ENCODE measurements at places on chromosomes 2 and 18. TPM values are rescaled to one million over a fixed set of nuclear protein-coding genes. Genes with fewer than 3 reads are reported as not detected.
A peak's percentile ranks its signal among the peaks of the same experiment; 100 is the strongest.

Gene THAP4
- polyA plus RNA-seq = 37.9 TPM

- DNase-seq = peak; percentile 80
These were observed 45.9 kb downstream of the HS1BP3 start for GRCh38 chr2:20604951-20605381.

Gene STARD6
- not detected for polyA plus RNA-seq

Gene GNAL
- polyA plus RNA-seq = 1.5 TPM

GRCh38 chr2:215422676-215423075 lies 13.2 kb downstream of the FN1 start:
- DNase-seq = no peak

Gene PDE11A
- 0.78 TPM for polyA plus RNA-seq

Gene ERFE
- polyA plus RNA-seq = 4.3 TPM

Gene GPR39
- polyA plus RNA-seq = 0.14 TPM

Gene KLHL41
- 4,224 TPM for polyA plus RNA-seq

DNA sequence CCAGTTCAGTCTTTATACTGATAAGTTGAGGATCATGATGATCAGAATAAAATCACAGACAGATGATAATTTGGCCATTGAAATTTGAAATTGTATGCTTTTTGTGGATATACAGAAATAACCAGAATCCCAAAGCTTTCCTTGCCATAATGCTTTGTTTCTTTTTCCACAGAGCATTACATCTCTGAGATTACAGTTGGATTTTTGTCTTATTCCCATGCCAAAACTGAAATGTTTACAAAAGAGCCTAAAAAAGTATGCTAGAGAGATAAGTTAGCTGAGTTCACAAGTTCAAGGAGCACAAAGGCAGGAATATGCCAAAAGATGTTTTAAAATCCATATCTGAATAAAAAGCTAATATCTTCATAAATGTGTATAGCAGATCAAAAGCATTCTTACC lies 321.3 kb downstream of the PID1 start:
- no peak for DNase-seq

- no peak for DNase-seq
These were observed 133.7 kb upstream of the ID2 start for GRCh38 chr2:8548065-8548618.

Gene VWC2L
- polyA plus RNA-seq = not detected

- no peak for DNase-seq
These were observed 19.5 kb downstream of the SLC20A1 start for GRCh38 chr2:112665113-112665780.

- DNase-seq = no peak
These were observed 1.9 kb downstream of the CLASP1 start for GRCh38 chr2:121647396-121647795.

- DNase-seq = peak; percentile 57
These were observed 17.7 kb upstream of the CYP1B1 start for GRCh38 chr2:38093527-38094165.

- no peak for DNase-seq
These were observed 60.3 kb downstream of the STEAP3 start for GRCh38 chr2:119283873-119284331.

GRCh38 chr2:152525277-152525838 lies 190.4 kb downstream of the FMNL2 start:
- no peak for DNase-seq

Gene UCN
- 0.83 TPM for polyA plus RNA-seq

- DNase-seq = no peak
These were observed at the start of gene NEU2 for GRCh38 chr2:233032551-233033320. NEU2 (plus strand) TSS chr2:233032672; CDS start chr2:233032672, 0 bp downstream.

Gene COPS9
- 129 TPM for polyA plus RNA-seq

DNA sequence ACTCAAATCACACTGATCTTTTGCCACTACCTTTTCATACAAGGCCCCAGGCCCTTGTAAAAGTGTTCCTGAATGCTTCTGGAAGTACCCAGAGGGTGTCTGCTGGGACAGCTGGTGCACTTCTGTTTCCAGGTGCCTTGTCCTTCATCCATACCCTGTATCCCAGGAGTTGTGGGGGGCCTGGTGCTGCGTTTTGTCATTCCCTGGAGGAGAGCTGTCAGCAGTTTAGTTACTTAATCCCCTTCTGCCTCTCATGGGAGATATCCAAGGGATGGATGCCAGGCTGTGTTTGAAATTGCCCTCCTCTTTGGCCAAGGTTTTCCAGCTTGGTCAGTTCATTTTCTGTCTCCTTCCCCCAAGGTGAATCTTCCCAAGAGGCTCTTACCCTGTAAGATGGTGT lies 158.3 kb downstream of the WDSUB1 start:
- no peak for DNase-seq

GRCh38 chr18:45398448-45398847 lies 216.8 kb upstream of the SLC14A2 start:
- DNase-seq = no peak

DNA sequence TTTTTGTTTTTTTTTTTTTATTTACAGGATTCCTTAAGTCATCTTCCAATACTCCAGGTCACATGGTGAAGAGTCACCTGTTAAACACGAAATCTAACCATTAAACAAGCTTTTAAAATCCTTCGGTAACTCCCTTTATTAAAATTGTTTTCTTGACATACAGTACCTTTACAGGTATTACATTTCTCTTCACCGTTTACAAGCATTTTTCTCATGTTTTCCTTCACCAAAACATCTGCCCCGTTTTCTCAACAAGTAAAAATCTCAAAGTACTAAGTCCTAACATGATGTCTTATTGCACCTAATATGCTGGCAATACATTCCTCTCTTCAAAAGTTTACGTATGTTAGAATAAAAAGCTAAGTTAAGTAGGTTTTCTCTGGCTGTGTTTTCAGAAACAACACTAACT lies 1.1 kb downstream of the PUM2 start:
- no peak for DNase-seq

Gene DLX1
- polyA plus RNA-seq = 0.25 TPM

GRCh38 chr18:64409511-64409910 lies 260.6 kb upstream of the LINC00305 start:
- DNase-seq = peak; percentile 5

Gene SLC20A1
- 18.3 TPM for polyA plus RNA-seq

DNA sequence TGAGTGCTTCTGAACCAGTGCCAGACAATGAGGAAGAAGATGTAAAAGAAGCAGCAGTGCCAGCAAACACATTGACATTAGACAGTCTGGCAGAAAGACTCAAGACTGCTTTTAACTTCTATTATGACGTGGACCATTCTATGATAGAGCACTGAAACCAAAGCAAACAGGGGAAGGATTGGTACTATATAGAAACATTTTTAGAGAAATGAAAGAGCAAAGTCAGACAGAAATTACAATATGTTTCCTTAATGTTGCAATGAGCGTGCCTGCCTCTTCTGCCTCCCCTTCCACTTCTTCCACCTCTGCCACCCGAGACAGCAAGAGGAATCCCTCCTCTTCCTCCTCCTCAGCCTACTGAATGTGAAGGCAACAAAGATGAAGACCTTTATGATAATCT lies 39.7 kb downstream of the DHX57 start:
- no peak for DNase-seq

DNA sequence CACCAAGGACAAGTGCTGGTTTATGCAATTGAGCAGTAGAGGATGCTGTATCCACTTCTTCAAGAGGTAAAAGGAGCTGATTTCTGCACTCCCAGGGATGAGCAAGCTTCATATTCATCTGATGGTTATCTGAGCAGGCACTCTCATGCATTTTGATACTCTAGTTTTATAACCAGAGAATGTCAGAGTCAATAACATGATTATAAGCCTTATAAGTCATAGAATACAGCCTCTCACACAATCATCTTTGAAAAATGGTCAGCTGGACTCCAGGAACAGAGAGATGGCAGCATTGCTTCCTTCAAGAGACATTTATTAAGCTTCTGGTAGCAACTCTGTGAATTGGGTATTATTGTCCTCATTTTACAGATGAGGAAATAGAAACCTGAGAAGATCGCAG lies 167.1 kb downstream of the SLC8A1 start:
- no peak for DNase-seq

Gene CPLX4
- polyA plus RNA-seq = not detected
